ENCODE measurements at places on chromosomes 16 and 17.

DNA sequence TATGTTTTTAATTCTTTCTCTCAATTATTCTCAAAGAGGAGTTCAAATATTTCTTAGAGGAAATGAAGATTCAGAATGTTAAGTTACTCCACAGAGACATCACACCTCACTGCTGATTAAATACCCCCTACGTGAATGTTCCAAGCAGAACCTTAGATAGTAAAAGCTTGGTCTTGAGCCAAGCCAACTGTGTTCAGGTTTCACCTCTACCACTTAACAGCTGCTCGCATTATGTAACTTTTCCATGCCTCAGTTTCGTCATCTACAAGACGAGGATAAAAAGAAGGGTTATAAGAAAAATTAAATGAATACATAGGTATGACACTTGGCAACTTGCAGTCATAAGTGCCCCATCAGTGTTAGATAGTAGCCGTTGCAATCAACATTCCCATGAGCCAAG, 356.2 kb downstream of the RBFOX1 start:
- DNase-seq, result no peak

- DNase-seq, result no peak
Observed at GRCh38 chr17:40699371-40699770, 4.2 kb downstream of the KRT24 start.

DNA sequence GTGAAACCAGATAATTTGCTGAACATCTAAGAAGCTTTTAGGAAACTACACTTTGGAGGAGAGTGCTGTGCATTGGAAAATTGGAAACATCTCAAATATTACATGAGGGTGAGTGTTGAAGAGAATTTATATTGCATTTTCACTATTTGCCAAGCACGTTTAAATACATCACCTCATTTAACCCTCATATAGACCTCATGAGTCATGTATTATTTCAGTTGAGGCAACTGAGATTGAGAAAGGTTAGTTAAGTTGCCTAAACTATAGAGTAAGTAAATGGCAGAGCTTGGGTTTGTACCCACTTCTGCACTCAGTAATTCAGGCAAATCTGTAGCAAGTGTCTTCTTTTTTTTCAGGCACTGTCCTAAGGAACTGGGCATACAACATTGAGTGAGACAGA, 3.7 kb upstream of the NLK start:
- DNase-seq, result no peak

DNA sequence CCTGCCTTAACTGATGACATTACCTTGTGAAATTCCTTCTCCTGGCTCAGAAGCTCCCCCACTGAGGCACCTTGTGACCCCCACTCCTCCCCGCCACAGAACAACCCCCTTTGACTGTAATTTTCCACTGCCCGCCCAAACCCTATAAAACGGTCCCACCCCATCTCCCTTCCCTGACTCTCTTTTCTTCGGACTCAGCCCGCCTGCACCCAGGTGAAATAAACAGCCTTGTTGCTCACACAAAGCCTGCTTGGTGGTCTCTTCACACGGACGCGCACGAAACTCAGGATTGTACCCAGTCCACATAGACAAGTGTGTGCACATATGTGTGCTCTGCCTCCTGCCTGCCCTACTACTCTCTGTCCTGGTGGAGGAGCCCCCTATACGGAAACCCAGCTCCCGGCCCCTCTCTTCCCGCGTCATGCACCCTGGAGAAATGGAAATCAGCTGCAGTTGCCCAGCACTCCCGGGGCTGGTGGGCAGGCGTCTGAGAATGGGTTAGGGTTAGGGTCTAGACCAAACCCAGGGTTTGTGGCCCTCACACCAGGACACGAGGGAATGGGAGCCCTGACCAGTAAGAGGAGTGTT, 2.4 kb upstream of the RHBDF1 start:
- DNase-seq, result no peak

GRCh38 chr17:20938244-20938643, 104.6 kb downstream of the USP22 start:
- DNase-seq, result no peak

DNA sequence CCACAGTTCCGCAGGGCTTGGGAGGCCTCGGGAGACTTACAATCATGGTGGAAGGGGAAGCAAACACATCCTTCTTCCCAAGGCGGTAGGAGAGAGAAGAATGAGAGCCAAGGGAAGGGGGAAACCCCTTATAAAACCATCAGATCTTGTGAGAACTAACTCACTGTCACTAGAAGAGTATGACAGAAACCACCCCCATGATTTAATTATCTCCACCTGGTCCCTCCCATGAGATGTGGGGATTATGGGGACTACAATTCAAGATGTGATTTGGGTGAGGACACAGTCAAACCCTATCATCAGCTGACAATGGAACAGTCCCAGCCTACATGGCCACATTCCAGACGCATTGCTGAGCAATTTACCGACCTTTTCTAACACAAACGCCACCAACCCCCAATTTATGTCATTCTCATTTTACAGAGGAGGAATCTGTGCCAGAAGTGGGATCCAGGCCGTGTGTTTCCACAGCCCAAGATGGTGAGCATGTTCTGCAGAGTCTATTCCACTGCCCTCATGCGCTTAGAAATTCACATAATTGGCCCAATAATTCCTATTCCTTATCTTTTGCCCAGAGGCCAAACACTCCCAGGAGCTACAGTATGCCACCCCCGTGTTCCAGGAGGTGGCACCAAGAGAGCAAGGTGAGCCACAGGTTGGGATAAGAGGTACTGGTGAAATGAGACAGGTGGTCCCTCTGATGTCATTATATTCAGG, 17.3 kb downstream of the MILR1 start:
- DNase-seq, result no peak

GRCh38 chr16:54060599-54061421, 225.8 kb downstream of the IRX3 start:
- DNase-seq, result no peak

- no peak for DNase-seq
Observed at GRCh38 chr16:15575293-15576049, 67.5 kb downstream of the MARF1 start.

Measured in thymus (tissue), 14 donors.